ENCODE measurements at places on chromosomes 12 and 14. TPM values are rescaled to one million over a fixed set of nuclear protein-coding genes. Genes with fewer than 3 reads are reported as not detected.

The PTPRQ gene
- not detected for total RNA-seq

DNA sequence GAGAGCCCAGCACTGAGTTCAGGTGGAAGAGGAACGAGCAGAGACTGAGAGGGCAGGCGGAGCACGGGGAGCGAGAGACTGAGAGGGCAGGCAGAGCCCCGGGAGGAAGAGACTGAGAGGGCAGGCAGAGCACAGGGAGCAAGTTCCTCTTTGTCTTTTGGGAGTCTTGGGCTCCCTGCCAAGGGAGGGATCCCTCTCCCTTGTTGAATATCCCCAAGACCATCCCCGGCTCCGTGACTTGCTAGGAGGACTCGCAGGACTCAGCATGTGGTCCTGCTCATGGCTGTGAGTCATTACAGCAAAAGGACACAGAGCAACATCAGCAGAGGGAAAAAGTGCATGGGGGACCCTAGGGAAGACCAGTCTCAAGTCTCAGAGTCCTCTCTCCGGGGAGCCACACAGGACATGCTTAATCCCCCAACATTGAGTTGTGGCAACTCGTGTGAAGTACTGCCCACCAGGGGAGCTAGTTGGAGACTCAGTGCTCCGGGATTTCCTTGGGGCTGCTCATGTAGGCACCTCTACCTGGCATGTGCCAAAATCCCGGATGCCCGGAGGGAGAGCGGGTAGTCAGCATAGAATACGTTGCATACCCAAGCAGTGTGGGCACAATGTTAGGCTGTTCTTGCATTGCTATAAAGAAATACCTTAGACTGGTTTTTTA lies 81.0 kb downstream of the CCDC92 start:
- no peak overlapping the region for H3K27ac ChIP-seq
- no peaks in the 10 kb centered on the region for H3K27me3 ChIP-seq
- DNase-seq: no peak

DNA sequence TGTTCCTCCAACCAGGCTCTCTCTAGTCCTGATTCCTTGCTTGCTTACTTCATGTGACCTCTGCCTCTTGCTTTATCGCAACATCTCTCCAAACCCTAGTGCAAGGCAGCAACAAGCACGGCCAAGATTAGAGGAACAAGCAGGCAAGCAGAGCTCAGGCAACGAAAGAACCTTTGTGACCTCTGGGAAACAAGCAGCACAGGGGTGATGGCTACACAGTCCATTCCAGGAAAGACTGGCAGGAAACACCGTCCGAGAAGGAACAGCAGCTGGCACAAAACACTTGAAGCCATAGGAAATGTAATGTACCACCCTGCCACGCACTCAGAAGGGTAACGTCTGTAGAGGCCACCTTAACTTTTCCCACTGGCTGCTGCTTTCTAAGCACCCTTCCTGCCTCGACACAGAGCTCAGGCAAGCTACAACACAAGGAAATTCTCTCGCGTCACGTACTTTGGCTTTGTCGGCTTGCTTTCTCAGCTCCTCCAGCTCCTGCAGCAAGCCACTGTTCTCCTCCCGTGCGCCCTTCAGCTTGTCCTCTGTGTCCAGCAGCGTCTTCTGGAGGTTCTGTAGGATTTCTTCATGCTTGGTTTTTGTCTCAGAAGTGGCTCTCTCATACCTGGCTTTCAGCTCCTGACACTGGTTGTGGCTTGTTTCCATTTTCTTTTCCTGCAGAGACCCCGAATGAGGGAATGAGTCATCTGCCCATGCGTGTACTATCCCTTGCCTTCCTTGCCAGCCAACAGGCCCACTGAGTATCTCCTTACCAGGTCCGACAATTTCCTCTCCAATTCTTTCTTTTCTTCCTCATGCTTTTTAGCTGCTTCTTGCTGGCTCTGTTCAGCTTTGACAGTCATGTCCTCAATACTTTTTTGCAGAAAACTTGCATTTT lies 61.4 kb upstream of the VPS33A start:
- DNase-seq: no peak
- H3K27me3 ChIP-seq: no peaks in the 10 kb centered on the region
- H3K27ac ChIP-seq: peak overlapping the region; percentile 68
- peaks cover 19% of the 10 kb centered on the region for H3K36me3 ChIP-seq
- H3K4me3 ChIP-seq: no peak overlapping the region
- peaks cover 17% of the 10 kb centered on the region for H3K4me1 ChIP-seq

- no peak overlapping the region for H3K27ac ChIP-seq
- no peaks in the 10 kb centered on the region for H3K36me3 ChIP-seq
- H3K27me3 ChIP-seq: no peaks in the 10 kb centered on the region
- no peak overlapping the region for H3K4me3 ChIP-seq
- DNase-seq: no peak
- H3K4me1 ChIP-seq: no peaks in the 10 kb centered on the region
Observed at GRCh38 chr14:78479127-78479780, 309.1 kb downstream of the NRXN3 start.

- no peaks in the 10 kb centered on the region for H3K36me3 ChIP-seq
- DNase-seq: peak; percentile 32
- H3K27me3 ChIP-seq: no peaks in the 10 kb centered on the region
- peak overlapping the region; percentile 64 for H3K4me3 ChIP-seq
Observed at GRCh38 chr14:22319526-22320361, 269.3 kb downstream of the DAD1 start.
